CD8-positive, alpha-beta memory T cell (primary cell): ENCODE measurements at places on chromosomes 5 and 9.

- no peak for DNase-seq
Observed at GRCh38 chr9:75601280-75601679, 289.2 kb upstream of the PCSK5 start.

- DNase-seq: no peak
Observed at GRCh38 chr5:27598576-27598975, 560.2 kb upstream of the CDH9 start.

DNA sequence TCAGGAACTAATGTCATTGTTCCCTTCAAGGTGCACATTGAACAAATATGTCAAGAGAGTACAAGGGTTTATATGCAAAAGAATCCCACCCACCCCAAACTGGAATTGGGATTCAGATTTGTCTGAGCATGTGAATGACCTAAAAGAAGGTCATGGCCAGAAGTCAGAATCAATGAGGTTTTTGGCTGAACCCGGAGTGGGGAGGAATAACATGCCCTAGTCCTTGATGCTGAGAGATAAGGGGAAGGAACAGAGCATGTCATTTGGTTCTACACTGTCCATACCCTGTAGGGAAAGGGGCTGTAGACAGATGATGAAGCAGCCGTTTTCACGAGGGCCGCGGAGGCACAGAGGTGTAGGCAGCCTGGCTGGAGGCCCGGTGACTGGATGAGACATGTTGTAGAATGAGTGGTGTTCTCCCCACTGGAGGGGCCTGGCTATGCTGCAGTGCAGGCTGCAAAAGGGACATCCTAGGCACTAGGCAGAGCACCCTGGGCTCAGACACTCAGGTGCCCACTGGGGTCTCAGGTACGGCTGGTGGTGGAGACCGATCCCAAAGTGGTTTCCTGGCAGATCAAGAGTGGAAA, 65.9 kb downstream of the ZFAND5 start:
- no peak for DNase-seq

- DNase-seq: no peak
Observed at GRCh38 chr5:71978216-71978615, 129.1 kb upstream of the MAP1B start.

DNA sequence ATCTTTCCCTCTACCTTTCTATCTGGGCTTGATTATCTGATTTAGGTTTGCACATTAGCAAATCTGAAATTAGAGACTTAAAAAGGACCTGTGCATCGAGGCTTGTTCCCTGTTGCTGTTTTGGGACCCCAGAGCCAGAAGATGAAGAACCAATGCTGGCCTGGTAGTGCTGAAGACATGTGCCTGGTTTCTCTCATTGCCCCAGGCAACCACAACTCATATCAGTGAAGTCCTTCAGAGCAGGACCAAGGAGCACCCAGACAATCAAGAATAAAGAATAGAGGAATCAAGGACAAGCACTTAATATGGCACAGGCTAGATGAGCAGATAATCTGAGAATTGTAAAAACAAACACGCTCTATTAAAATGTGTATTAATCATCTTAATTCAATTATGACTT, 362.7 kb downstream of the DMRTA1 start:
- no peak for DNase-seq

- no peak for DNase-seq
Observed at GRCh38 chr9:123998970-123999621, 12.5 kb upstream of the LHX2 start.

DNA sequence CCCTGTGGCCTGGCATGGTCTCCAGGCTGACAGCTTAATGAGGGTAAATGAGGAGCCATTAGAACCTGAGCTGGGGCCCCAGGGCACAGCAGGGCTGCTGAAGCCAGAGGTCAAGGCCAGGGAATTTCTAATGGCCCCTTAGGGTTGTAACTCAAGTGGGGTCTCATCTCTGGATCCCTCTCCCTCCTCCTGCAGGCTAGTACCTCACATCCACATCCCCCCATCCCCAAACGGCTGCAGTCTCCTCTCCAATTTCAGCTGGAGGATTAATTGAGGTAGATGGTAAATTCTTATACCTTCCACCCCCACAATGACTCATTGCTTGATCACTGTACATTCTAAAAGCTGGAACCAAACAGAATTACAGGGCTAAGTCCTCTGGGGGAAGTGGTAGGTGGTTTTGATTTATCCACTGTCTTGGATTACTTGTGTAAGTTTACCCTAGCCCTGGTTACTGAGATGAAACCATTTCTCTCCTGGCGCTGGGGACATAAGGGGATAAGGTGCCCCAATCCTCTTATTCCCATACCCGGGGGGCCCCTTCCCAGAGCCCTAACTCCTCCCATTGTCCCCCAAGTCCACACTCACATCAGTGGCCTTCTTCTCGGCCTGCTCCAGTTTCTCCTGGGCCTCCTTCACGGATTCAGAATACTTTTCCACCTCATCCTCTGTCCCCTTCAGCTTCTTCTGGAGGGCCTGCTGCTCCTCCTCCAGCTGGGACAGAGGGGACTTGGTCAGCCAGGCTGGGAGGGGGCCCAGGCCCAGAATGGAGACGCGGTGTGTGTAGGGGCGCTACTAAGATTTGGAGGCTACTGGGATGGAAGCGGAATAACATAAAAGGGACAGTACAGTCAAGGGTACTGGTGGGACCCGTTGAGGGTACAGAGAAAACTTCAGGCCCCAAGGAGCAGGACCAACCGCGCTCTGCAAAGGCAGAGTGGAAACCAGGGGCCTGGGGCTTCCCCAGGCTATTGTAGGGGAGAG, 875 bp downstream of the TPM2 start:
- DNase-seq: no peak

DNA sequence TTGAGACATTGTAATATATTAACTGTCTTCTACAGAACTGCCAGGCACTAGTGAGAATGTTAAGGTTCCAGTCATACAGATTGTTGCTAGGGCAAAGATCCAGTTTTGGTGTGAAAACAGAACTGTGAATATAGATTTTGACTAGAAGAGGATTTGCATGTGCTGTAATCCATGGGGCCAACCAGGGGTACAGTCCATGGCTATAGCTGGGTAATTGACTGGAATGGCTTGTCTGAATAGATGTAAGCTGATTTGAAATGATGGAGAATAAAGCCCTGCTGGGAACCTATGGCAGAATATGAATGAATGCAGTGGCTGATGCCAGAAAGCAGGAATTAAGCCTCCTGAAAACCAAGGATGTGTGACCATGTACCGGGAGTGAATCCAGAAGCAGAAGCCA, 748.5 kb upstream of the CDH10 start:
- DNase-seq: no peak

DNA sequence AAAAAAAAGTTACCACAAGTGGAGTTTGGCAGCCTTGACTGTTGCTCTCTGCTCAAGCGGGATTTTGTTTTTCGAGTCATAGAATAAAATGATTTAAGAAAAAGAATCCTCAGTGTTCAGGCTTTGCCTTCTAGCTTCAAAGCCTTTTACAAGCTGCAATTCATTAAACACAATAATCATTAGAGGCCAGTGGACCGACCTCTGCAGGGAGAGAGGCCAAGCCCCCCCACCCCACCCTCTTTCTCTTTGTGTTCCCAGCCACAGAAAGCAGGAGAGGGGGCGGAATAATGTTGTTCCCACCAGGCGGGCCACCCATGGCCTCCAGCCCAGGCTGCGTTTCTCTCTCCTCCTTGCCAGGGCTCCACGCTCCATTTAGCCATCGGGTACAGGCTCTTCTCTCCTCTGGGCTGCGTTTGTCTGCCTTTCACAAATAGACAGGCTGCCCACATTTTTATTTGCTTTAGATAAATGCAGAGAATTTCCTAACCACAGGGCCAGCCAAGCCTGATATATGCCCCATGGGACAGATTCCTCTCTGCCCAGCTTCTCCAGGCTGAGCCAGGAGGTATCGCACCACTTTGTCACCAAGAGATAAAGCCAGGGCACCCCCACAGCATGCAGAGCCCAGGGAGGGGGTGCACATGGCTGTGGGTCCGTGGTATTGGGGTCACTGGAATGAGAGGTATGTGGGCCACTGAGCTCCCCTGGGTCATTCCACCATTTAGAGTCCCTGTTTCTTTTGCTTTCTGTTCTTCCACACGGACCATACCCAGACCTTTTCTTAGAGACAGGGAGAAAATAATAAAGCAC, 318.8 kb downstream of the PIK3R1 start:
- no peak for DNase-seq
